ENCODE measurements at places on chromosomes 12 and 14.
A peak's percentile ranks its signal among the peaks of the same experiment; 100 is the strongest.

- DNase-seq, result no peak
Observed at GRCh38 chr14:55802986-55803872, 223.2 kb downstream of the KTN1 start.

- DNase-seq, result no peak
Observed at GRCh38 chr12:111105294-111105693, 184.9 kb upstream of the MYL2 start.

DNA sequence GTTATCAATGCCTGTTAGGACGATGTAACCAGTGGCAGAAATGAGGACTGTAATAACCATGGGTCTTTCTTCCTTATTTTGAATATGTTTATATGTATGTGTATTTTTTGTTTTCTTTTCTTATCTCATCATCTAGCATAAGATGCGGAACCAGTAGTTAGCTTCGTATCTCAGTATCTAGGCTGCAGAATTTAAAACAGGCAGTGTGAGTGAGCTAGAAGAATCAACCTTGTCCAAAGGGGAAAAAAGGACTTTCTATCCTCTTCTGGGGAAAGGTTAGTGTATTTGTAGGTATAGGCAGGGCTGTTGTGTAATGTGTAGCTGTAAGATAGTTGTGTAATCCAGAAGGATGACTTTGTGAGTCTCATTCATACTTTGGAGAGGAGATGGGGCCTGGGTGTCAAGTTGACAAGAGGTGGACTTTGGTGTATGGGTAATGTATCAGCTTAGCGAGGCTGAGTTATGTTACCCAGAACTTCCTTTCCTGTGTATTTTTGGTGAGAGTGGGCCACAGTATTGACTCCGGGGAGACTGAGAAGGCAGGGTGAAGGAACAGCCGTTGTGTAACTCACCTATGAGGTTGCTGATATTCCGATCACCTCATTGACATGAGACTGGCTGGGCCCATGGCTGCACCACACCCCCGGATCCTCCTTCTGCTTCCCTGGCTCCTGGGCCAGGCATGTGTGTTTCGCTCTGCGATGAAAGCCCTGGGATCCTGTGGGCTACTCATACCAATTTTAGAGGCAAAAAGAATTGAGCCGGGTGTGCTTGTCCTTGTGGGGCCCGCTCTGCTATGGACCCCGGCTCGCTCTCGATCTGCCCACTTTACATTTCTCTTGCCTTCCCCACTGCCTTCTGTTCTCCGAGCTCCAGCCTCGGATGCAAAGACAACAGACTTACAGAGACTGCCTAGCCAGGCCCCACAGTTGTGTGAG, 24.3 kb downstream of the DLK1 start:
- DNase-seq, result no peak

- no peak for DNase-seq
Observed at GRCh38 chr12:96701856-96702255, 205.2 kb upstream of the NEDD1 start.

- no peak for DNase-seq
Observed at GRCh38 chr12:57156701-57157403, 9.4 kb upstream of the LRP1-AS start.

- peak; percentile 35 for DNase-seq
Observed at GRCh38 chr12:132246997-132247717, 82.2 kb downstream of the GALNT9 start.

DNA sequence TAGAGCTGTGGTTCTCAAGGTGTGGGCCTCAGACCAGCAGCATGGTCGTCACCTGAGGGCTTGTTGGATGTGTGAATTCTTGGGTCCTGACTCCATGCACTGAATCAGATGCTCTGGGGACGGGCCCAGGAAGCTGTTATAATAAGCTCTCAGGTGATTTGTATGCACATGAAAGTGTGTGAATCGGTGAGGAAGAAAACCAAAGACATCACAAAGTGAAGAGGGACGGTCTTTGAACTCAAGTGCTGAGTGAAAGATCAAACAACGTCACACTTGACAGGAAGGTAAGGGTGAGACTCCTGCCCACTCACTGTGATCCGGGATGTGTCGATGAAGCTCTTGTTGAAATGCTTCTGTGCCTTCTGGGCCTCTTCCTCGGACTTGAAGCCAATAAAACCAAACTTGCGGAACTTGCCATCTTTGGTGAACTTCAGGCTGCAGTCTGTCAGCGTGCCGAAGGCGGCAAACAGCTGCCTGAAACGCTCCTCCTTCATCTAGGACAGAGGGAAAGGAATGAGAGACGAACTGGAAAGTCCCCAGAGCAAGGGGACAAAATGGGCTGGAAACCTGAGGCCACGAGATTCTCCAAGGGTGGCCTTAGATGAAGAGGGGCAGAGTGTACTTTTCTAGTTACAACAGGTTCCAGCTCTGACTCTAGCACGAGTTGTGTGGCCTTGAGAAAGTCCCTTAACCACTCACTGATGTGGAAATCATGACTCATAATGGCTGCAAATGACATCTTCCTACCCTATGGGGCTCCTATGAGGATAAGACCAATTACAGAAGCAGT, 4.0 kb downstream of the RBM19 start:
- no peak for DNase-seq

GRCh38 chr14:89221109-89221810, 195.8 kb downstream of the FOXN3 start:
- no peak for DNase-seq

- DNase-seq, result no peak
Observed at GRCh38 chr14:64421166-64421565, 33.0 kb downstream of the MTHFD1 start.

Measured in RWPE2 (cell line).